ENCODE measurements at places on chromosomes 11 and 22.

DNA sequence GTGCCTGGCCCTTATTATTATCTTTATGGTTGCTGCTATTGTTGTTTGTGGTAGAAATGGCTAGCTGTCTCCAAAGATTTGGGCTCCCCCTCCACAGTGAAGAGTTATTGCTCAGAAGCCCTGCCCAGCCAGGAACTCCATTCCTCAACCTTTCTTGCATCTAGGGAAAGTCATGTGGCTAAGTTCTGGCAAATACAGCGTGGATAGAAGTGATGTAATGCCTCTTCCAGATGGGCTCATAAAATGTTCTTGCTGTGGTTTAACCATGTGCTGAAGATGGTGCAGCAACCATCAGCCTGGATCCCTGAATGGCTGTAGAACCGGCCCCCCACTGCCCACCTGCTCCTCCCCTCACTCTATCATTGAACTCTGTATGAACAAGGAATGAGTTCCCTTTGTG lies 203.5 kb upstream of the E2F8 start:
- DNase-seq: no peak

DNA sequence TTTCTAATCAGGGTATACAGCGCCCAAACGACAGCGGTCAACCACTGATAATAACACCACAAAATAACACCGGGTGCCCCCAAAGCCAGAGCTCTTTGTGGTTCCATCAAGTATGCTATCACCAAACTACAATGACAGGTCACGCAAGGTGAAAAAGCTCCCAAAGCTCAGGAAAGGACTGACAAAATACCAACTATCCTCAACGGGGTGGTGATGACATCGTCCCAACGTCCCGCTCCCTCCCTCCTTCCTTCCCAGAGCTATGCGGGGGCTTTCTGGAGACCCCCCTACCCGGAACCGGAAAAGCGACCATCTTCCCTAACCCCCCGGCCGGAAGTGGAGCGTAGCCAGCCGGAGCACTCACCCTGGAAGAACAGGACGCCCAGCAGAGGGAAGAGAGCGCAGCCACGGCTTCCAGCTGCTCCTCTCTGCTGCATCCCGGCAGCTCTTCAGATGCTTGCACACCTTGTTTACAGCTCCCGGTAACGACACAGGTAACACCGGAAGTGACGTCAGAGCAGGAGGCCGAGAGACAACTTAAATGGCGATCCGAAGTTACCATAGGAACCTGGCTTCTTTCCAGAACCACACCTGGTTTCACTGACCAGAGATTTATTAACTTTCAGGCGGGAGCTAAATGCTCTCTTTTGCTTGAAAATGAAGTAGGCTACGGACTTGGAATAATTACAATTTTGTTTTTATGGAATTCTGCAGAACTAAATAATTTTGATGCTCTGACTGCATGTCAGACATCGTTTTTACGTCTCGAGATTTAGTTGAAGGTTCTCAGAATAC lies at the start of gene MPZL3:
Gene MPZL3, minus strand, starts transcription at position 508 of the 795 bp plus-strand sequence. Its CDS starts 71 bp downstream, at position 437.
- DNase-seq: peak; percentile 97

GRCh38 chr22:35039625-35040024 lies 26.3 kb upstream of the ISX start:
- no peak for DNase-seq

DNA sequence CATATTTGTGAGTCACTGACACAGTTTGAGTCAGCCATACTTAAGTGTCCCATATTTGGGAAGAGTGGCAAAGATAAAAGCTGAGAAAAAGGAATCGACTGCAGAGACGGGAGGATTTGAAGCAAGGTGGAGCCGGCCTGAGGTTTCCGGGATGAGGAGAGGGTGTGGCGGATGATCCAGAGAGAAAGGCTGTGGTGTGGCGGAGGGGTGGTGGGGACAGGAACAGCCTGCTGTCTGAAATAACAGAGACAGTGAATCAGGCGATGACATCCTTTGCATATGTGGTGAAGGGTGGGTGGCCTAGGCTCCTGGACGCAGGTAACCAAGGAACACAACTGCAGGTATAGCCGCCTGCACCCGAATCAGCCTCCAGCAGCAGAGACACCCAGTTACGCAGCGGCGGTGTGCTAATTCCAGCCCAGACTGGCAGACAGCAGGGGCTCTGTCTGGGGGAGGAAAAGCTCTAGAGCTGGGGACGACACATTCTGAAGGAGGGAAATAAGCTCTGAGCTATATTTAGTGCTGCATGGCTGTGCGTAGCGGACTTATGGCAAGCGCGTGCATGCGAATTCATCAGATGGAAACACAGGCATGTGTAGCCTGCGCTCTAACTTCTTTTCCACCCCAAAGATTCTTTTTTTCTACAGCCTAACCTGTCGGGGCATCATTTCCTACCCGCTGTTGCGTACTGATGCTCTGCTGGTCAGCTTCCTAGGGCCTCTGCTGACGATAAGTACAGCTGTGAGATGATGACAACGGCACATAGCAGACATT lies 62.7 kb upstream of the BARX2 start:
- DNase-seq: no peak

GRCh38 chr11:87974797-87975196 lies 200.4 kb downstream of the RAB38 start:
- no peak for DNase-seq

GRCh38 chr22:27551402-27551801 lies 250.2 kb downstream of the MN1 start:
- no peak for DNase-seq

DNA sequence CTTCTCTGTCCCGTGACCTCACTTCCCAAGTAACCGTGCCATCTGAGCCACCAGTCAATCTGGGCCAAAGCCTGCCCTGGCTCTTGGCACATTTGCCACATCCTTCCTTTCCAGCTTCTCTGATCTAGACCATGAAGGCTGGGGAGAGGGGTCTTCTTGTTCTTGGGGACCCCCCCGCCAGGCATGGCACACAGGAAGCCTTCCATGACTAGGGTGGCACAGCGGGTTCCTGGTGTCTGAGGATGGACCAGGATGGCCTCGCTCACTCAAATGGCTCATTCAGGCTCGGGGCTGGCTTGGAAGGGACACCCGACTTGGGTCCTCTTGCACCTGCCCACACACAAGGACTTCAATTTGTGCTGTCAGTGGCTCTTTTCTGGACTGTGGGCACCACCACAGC lies 121.3 kb downstream of the BCR start:
- DNase-seq: no peak

- DNase-seq: peak; percentile 48
Measured at GRCh38 chr11:120694726-120695125, 183.2 kb downstream of the GRIK4 start.

GRCh38 chr11:102783720-102784119 lies 3.3 kb upstream of the MMP10 start:
- DNase-seq: peak; percentile 91

GRCh38 chr11:122192634-122193255 lies 76.7 kb upstream of the BLID start:
- DNase-seq: no peak

- no peak for DNase-seq
Measured at GRCh38 chr22:30876221-30876751, 92.3 kb downstream of the MORC2 start.

DNA sequence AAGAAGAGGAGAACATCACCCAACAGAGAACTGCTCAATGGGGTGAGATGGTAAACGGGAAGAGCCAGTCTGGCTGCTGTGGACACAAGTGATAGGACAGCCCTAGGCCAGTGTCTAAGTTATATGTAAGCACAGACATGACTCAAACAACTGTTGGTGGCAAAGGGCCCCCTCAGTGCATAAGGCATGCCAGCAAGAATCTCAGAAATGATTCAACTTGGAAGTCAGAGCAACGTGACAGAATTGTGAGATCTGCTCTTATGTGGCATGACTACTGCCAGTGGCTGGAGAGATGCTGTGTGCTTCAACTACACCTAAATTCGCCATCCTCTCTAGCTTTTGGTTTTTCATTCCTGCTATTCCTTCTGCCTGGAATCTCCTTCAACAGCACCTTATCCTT lies 7.4 kb downstream of the SLN start:
- no peak for DNase-seq

GRCh38 chr11:108838792-108839105 lies 173.9 kb downstream of the DDX10 start:
- DNase-seq: no peak

GRCh38 chr11:128496692-128497060 lies 90.7 kb downstream of the ETS1 start:
- DNase-seq: no peak

DNA sequence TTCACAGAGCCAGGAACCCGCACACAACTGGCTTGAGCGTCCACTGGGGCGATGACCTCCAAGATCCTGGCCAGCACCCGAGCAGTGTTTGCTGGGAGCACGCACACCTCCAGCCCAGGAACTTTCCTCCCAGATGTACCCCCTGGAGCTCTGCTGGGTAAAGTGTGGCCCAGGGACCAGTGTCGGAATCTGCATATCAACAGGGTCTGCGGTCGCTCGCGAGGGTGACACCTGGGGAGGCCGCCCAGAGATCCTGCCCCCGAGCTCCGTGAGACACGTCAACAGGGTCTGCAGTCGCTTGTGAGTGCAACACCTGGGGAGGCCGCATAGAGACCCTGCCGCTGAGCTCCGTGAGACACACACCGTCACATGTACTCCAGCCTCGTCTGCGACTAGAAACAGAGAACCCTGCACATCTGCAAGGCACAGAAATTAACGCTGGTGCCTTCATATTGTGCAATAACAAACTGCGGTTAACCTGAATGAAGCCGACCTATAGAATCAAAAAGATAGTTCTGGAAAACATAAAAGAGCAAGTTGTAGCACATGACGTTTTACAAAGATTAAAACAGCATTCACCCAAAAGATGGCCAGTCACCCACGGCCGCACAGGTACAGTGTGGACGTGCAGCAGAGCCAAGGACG lies 172.4 kb downstream of the BRD1 start:
- no peak for DNase-seq

DNA sequence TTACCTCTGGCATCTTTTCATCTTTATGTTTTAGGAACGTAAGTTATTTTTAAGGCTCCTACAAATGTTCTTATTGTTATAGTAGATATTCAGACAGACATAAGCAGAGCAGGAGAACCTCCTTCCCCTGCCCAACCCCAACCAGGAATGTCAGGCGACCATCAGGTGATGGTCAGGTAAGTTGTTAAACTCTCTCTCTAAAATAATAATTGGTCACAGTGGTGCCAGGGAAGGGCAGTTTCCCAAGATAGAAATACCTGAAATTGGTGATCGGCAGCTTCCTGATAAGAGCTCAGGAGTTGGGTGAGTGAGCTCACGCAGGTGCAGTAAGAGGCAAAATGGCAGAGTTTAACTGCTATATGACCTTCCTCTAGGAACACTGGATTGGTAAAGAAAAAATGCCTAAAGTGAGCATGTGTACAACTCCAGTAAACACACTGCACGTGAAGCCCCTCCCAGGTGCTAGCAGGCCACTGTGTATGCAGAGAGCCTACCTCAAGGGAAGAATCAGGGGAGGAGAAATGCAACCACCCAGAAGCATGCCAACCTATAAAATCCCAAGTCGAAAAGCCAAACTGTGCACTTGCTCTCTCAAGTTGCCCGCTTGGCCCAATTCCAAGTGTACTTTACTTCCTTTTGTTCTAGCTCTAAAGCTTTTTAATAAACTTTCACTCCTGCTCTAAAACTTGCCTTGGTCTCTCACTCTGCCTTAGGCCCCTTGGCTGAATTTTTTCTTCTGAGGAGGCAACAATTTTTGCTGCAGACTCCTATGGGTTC lies 273.9 kb downstream of the SBF2 start:
- no peak for DNase-seq

DNA sequence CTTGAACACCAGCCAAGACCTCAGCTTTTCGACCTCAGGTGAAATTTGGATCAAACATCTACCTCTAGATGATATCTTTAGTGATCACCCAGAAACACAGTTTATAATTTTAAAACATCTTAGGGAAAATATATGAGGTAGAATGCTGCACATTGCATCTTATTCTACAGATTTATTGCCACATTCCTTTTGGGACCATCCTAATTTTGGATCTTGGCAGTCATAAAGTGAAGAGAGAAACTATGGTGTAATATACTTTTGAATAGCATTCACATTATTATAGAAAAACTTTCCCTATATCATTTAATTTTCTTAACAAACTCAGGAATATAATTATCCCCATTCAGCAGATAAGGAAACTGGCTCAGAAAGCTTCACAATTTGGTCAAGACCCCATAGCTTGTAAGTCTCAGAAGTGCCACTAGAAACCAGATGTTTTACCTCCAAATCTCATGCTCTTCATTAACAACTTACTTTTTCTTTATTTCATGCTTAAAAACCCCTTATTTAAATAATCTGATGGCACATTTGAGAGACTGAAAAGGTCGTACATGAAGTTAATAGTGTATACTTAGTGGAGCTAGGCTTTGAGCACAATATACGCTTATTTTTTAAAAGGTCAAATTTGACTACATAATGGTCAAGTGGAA lies 199.2 kb upstream of the CTSC start:
- no peak for DNase-seq

DNA sequence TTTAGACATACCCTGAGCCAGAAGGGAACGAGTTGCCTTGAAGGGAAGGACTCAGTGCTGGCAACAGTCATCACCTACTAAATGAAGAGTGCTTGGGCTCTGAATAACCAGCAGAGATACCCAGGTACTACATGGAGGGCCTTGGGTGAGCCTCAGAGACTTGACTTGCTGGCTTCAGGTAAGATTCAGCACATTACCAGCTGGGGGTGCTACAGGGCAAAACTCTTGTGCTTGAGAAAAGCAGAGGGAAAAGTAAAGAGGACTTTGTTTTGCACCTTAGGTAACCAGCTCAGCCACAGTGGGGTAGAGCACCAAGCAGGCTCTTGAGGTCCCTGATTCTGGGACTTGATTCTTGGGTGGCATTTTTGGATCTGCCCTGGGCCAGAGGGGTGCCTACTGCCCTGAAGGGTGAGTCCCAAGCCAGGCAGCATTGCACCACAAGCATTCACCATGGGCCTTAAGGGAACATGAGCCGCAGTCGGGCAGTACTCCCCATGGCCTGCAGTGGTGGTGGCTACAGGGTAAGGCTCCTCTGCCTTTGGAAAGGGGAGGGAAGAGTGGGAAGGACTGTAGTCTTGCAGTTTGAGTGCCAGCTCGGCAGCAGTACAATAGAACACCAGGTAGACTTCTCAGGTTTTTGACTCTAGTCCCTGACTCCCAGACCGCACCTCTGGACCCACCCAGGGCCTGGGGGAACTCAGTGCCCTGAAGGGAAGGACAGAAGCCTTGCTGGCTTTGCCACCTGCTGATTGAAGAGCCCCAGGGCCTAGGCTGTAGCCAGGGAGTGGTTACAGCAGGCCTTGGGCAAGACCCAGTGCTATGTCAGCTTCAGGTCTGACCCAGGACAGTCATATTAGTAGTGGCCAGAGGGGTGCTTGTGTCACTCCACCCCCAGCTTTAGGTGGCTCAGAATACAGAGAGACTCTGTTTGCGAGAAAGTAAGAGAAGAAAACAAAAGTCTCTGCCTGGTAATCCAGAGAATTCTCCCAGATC lies 22.7 kb upstream of the PLEKHA7 start:
- DNase-seq: no peak

DNA sequence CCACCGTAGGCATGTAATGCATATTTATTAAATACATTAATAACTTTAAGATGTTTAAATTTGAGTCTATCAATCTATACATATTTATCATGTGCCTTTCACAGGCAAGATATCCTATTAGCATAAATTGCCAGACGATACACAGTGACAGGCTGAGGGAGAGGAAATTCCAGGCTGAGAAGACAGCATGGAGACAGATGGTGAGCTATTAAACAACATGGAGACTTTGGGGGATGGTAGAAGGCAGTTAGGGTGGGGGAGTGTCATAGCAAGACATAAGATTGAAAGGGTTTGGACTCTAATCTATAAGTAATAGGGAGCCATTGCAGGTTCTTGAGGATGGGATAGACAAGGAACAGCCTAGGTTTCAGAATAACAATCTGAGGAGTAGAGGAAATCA lies 138.5 kb downstream of the NXPE2 start:
- DNase-seq: no peak

- no peak for DNase-seq
Measured at GRCh38 chr11:31150011-31150410, 219.5 kb downstream of the DCDC1 start.
